ENCODE measurements at places on chromosomes 7 and 10.
A peak's percentile ranks its signal among the peaks of the same experiment; 100 is the strongest.

DNA sequence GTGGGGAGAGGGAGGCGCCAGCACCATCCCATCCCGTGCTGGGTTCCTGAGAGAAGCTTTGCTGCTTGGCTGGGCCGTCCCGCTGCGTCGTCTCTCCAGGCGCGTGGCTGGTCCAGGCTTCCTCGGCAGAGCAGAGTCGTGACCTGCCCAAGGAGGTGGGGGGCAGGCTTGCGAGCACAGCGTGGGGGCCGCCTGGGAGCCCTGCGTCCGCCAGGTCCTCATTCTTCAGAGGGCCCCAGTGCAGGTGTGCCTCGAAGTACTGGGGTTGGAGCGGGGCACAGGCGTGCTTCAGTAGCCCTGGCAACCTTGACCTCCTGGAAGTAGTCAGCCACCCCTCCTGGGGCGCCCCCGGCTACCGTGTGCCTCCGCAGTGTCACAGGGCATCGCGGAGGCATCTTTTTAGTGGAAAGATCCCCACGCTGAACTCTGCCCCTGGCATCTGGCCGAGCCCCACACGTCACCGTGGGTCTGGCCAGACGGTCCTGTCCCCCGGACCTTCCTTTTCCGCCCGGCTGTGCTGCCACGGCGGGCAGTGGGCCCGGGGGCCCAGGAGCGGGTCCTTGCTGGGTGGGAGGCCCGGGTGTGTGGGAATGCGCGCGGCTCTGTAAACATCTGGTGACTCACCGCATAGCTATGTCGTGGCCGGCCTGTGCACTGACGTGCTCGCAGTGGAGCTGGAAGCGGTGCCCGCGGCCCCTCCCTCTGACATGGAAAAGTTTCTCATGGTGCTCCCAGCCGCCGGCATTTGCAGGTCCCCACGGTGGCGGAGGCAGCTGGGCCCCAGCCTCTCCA is 6.4 kb downstream of the MAFK start:
- no peak for DNase-seq

DNA sequence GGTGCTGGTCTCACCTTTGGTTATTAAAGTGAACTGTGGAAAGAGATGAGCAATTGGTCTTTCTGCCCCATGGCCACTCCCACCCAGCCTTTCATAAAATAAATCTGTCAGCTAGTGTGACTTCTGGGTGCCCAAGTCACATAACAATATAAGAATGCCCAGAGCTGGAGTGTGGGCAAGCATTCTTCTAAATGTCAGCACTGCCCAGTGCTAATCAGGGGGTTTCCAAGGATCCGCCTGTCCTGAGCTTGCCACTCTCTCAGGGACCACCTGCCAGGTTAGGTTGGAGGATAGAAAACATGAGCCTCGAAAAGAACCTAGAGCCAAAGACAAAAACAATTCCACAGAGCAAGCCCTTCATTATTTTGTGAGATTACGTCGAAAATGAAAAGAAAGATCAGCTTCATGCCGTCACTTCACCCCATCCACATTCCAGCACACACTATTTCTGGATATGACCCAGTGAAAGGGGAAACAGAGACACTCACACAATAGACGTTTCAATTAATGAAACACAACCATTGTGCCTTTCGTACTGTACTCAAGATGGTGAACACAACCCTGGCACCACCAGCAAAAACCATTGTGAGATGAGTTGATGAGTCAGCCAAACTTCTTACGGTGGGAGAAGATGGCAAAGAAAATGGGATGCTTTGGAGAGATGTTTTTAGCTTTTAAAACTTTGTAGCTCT is 30.8 kb downstream of the SCRN1 start:
- no peak for DNase-seq

GRCh38 chr7:128452552-128452951 is 3.1 kb upstream of the HILPDA start:
- no peak for DNase-seq

- no peak for DNase-seq
Measured at GRCh38 chr10:64271983-64272382, 750.8 kb downstream of the REEP3 start.

GRCh38 chr10:22615819-22616499 is 98.4 kb downstream of the PIP4K2A start:
- DNase-seq, result no peak

- DNase-seq, result no peak
Measured at GRCh38 chr7:157694376-157694665, 357.5 kb downstream of the DNAJB6 start.

DNA sequence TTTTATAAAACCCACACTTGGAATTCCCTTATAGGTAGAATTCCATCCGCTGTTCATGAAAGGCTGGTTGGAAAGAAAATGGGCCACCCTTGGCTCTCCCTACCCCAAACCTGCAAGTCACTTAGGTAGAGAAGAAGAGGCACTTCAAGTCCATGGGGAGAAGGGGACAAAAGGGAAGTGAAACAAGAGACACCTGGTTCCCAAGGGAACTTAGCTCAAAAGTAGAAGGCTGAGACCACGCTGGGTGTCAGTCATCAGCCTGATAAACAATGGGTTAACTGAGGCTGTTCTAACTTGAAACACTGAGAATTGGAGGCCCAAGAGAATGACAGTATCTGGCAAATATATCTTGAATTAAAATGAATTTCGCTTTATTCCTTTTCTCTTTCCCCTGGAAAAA is 330.8 kb upstream of the NFE2L3 start:
- no peak for DNase-seq

DNA sequence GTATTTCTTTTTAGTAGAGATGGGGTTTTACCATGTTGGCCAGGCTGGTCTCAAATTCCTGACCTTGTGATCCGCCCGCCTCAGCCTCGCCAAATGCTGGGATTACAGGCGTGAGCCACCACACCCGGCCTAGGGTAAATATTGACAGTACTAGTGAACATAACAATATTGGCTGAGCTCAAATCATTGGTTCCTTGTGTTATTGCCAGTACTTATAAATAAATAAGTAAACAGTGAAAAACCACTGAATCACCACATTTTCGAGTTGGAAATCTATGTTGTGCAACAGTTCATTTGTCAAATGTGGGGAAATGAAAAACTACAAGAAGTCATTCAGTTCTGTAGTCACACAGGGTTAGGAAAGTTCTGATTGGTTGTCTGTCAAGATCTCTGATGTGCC is 15.8 kb downstream of the RPP30 start:
- DNase-seq, result no peak

DNA sequence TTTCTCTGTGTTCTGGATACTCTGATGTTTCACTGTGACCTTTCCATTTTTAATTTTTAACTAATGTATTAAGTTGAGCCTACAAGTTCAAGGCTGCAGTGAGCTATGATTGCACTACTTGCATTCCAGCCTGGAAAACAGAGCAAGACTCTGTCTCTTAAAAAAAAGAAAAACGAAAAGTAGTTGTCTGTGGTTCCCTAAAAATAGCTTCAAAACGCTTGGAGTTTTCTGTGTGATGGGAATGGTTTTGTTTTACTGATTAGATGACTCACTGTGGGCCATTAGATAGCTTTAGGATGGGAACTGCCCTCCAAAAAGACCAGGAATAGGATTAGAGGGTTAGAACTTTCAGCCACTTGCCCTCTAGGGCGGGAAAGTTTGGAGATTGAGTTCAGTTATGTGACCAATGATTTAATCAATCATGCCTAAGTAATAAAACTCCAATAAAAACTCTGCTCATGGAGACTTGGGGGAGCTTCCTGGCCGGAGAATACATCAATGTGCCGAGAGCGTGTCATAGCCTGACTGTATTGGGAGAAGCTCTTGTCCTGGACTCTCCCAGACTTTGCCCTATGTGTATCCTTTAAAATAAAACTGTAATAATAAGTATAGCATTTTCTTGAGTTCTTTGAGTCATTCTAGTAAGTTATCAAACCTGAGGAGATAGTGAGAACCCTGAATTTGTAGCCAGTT is 147.1 kb downstream of the LYZL1 start:
- no peak for DNase-seq

GRCh38 chr10:61835069-61835945 is 66.2 kb upstream of the ARID5B start:
- peak; percentile 53 for DNase-seq

DNA sequence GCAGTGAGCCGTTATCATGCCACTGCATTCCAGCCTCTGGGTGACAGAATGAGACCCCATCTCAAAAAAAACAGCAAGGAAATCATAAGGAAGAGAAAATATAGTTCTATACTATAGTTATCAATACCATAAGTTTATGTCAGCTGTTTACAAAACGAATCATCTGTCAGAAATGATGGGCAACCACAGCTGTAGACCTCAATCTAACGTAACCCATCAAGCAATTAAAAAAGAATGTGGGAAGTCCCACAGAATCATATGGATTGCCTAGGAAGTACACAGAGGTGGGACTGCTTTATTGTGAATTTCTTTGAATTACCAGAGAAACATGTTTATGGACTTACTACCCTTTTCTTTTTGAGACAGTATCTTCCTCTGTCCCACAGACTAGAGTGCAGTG is 6.9 kb downstream of the NRBF2 start:
- no peak for DNase-seq
